ENCODE measurements at places on chromosomes 11 and 22.

DNA sequence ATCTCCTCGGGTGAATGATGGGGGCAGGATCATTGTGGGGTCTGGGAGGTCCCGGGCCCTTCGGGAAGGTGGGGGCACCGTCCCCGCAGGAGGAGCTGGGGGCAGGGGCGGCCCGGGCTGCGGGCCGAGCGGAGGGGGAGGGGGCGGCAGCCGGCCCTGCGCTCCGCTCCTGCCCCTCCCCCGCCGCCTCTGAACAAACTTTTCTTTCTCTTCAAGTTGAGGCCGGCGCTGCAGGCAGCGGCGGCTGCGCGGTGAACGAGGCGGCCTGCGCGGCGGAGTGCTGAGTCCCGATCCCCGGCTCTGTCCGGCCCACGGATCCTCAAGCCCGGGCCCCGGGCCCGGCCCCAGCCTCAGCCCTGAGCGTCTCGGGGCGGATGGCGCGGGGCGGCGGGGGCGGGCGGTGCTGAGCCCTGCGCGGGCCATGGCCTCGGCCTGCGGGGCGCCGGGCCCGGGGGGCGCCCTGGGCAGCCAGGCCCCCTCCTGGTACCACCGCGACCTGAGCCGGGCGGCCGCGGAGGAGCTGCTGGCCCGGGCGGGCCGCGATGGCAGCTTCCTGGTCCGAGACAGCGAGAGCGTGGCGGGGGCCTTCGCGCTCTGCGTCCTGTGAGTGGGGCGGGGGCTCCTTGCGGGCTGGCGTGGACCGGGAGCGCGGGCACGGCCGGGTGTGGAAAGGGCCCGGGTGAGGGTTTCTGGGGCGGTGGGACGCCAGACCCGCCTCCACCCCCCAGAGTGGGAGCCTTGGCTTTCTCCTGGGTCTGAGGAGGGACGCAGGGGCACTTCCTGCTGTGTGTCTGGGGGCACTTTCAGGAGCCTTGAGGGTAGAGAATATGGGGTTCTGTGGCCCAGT, at the start of gene INPPL1:
TSS of gene INPPL1 (plus strand) at position 204 of the 847 bp plus-strand sequence. CDS start at position 422, 218 bp downstream.
- no peak for DNase-seq

DNA sequence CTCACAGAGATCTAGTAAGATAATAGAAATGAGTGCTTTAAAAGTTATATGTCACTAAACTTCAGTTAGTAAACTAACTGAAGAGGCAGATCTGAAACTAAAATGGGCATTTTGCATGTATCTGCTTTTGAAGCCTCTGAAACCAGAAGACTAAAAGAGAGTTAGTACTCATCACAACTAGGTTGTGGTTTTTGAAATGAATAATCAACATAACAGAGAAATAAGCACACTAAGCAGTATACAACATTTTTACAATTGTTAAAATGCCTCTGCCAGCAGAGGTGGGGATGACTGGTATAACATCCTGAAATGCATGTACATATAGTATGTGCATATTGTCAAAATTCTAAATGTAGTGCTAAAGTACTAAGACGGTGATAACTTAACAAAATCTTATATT, 564.5 kb downstream of the DLG2 start:
- DNase-seq: no peak

DNA sequence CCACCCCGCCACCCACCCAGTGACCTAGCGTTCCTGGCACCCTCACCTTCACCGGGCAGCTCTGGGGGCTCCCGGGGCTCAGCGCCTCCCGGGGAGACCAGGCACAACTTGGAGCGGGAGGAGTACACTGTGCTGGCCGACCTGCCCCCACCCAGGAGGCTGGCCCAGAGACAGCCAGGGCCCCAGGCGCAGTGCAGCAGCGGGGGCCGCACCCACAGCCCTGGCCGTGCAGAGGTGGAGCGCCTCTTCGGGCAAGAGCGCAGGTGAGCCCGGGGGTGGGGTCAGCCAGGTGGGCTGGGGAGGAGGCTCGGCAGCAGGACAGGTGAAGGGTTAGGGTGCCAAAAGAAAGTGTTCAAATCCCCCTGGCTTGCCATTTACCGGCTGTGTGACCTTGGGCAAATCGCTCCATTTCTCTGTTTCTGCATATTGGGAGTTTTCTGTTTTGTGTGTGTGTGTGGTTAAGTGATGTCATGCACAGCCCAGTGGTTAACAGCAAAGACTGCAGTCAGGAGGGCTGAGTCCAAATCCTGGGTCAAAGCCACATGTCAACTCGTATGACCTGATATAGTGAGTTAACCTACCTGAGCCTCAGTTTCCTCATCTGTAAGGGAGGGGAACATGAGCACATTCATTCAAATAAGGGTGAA, 29.5 kb downstream of the TRIOBP start:
- no peak for DNase-seq

GRCh38 chr11:104772806-104773241, 125.4 kb downstream of the CASP12 start:
- DNase-seq: no peak

DNA sequence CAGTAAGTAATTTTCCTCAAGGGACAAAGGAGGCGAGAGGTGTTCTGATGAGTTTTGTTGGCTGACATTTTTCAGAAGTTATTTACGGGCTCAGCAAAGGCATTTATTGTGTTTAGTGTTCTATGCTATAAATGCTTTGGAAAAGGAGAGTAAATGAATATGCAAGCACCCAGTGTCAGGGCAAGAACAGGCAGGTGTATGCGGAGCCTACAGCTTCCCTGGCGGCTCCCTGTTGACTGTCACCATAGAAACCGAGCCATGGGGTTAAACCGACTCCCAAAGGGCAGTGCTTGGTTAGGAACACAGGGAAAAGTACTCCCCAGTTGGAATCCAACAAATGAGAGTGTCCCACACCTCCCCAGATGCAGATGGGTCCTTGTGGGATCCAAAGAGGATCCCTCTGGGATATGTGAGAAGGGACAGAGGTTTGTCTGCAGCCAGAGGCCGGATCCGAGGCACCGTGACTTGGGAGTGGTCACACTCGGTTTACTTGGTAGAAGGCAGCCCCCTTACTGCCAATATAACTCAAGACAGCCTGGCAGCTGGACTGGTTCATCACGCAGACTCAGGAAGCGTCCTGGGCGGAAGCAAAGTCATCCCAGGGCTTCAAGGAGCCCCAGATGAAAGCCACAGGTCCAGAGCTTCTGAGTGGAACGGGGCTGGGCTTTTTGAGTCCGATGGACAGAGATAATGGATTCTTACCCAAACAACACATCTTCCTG, 329.7 kb downstream of the CTTN start:
- DNase-seq: no peak

DNA sequence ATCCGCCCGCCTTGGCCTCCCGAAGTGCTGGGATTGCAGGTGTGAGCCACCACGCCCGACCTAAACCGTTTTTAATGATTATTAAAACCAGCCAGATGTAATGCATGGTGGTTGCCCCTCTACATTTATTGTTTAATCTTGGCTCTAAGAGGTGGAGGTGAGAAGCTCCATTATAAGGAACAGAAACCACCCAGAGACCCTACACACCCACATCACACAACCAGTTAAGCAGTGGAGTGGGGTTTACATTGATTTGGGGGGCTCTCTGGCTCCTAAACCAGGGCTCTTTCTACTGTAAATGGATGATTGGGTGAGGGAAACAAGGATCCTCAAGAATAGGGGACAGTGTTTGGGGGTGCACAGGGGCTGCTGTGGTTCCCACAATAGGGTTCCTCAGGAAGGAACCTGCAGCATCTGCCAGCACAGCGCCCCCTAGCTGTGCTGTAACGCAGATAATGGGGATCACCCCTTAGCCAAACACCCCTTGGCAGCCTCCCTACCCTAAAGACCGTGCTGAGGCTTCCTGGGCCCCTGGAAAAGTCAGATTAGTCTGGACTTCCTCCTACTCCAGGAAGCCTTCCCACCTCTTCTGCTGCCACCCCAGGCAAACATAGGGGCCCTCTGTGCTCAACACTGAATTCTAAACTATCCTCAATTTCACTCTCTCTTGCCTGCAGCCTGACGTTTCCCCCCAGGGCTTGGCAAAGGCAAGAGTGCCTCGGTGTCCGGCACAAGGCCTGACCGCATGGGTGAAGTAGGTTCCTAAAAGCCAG, 2.4 kb downstream of the MPST start:
- peak; percentile 36 for DNase-seq

DNA sequence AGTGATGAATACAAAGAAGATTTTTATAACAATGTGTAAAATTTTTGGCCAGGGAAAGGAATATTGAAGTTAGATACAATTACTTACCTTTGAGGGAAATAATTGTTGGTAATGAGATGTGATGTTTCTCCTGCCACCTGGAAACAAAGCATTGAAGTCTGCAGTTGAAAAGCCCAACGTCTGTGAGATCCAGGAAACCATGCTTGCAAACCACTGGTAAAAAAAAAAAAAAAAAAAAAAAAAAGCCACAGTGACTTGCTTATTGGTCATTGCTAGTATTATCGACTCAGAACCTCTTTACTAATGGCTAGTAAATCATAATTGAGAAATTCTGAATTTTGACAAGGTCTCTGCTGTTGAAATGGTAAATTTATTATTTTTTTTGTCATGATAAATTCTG, 5.3 kb downstream of the BIRC3 start:
- no peak for DNase-seq

DNA sequence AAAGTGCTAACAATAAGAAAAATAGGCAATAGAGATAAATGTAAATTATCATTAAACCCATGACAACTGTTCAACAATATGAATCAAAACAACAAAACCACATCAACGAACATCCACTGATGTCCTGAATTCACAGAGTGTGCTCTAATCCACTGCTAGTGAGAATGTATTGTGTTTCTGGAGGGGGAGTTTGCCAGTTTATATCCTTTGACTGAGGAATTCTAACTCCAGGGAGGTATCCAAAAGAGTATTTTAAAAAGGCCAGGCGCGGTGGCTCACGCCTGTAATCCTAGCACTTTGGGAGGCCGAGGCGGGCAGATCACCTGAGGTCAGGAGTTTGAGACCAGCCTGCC, 1.7 kb upstream of the WEE1 start:
- no peak for DNase-seq

- no peak for DNase-seq
Observed at GRCh38 chr11:88552379-88553062, 215.0 kb upstream of the CTSC start.

DNA sequence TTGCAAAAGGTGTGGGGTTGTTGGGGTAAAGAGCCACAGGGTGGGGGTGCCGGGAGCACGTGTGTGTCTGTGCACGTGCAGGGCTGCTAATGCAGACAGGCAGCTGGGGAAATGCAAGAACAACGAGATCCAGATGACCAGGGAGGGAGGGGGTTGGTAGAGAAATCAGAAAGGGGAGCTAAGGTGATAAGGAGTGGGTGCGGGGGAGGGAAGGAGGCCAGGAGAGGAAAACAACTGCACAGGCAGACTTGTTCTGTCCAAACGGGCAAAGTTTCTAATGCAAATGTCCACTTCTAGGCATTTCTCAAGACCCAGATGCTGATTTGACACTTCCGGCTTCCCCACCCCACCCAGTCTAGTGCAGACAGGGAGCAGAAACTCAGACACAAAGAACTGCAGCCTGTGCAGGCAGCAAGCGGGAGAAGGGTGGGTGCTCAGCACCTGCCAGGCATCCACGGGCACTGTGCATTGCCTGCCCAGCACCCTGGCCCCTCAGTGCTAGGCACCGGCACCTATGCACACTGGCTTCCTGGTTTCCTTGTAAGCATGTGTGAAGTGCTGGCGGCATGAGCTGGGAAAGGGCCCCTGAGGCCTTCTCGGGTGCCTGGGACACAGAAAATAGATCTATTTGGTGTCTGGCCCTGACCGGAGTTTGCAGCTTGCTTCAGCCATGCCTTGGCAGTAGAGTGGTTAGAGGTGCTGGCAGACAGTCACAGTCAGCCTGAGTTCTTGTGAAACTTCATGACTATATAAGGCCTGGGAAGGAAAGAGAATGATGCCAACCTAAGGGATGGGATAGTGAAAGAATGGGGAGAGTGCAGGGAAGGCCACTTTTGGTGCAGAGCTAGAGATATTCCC, 220.1 kb upstream of the SORL1-AS1 start:
- DNase-seq: no peak

DNA sequence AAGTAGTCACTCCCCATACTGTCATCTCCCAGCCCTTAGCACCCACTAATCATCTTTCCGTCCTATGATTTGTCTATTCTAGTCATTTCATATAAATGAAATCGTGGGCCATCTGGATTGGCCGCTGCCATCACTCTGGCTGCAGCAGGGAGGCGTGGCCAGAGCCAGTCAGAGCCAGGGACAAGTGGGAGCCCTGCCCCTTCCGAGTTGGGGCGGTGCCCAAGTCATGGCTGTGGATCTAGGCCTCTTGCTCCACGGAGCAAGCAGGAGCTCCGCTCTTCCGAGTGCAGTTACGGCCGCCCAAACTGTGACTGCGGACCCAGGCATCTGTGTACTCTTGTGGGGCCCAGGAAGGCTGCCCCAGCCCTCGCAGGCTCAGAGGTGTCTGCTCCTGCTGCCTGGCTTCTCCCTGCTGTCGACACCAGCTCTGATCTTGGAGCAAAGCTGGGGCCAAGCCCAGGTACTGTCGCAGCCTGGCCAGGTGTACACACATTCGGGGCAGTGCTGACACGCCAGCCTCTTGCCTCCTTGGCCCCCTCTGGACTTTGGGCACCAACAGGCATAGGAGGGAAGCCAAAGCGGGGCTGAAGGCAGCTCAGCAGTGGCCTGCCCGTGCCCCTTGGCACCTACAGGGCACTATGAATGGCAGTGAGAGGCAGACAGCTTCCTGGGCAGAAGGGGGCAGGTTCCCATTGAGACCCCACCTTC, 8.4 kb downstream of the MRPL48 start:
- peak; percentile 66 for DNase-seq

GRCh38 chr11:83401506-83402225, 115.5 kb upstream of the CCDC90B start:
- DNase-seq: no peak

GRCh38 chr11:72030472-72031045, 31.9 kb downstream of the IL18BP start:
- no peak for DNase-seq

- no peak for DNase-seq
Observed at GRCh38 chr11:7576726-7577290, 63.0 kb downstream of the PPFIBP2 start.

GRCh38 chr22:38034278-38034882, 22.8 kb upstream of the PICK1 start:
- peak; percentile 81 for DNase-seq

- DNase-seq: no peak
Observed at GRCh38 chr11:14082338-14082737, 119.8 kb downstream of the SPON1 start.

GRCh38 chr11:114166362-114166761, 106.9 kb downstream of the ZBTB16 start:
- no peak for DNase-seq

DNA sequence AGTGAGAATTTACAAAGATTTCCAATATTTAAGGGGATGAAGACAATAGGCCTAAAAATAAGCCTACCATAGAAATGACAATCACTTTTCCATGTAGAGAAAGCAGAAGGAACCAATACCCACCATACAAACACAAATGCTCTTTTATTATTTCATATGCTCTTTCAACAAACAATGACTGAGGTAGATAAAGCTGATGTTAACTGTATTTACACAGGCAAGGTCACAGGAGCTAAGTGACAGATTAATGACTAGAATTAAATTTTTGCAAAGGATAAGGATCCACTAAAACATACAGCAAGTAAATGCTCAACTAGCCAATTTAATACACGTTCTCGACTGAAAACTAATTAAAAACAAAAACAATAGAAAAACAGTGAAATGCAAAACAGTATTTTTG, 34.2 kb downstream of the PICALM start:
- DNase-seq: no peak
